Femur (tissue), 1 donor: ENCODE measurements at places on chromosomes 2 and 18.

DNA sequence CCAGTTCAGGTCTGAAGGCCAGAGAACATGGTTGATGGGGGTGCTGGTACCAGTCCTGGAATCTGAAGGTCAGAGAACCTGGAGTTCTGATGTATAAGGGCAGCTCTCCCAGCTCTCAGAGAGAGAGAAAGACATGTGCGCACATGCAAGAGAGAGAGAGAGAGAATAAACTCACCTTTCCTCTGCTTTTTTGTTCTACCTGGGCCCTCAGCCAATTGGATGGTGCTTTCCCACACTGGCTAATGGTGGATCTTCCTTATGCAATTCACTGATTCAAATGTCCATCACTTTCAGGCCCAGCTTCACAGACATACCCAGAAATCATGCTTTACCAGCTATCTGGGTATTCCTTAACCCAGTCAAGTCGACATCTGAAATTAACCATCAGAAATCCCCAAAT lies 377.7 kb upstream of the MEX3C start:
- no peak for DNase-seq

- DNase-seq, result no peak
Measured at GRCh38 chr2:16775899-16776231, 110.2 kb upstream of the CYRIA start.

- DNase-seq, result no peak
Measured at GRCh38 chr2:221671515-221671914, 99.4 kb upstream of the EPHA4 start.

DNA sequence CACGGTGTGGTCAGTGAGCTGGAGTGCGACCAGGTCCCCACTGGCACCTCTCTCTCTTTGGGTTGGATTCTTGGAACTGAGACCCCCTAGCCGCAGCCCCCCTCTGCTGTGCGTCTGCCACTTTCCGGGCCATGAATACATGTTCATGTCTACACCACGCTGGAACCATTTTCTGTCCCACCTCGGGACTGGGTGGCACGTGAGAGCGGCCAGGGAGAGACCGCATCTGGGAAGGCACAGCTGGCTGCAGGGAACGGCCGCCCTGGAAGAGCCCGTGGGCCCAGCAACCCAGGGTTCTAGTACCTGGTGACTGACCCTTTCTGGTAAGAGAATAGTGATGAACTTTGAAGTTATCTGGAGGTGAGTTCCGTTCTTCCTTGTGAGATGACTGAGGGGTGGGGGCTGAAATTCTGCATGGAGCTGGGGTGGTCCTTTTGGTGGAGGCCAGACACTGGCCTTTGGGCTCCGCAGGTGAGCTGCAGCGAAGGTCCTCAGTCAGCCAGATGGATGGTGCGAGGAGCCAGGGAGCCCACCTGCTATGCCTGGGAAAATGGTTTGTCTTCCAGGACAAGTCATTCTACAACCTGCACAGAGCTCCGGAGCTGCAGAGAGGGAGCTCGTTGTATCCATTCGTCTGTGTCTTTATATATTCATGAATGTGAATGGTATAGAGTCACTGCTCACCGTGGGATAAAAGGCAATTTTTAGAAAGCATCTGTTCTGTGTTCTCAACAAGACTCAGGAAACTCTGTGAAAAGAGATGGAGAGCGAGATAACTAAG lies 223.5 kb downstream of the NDUFA10 start:
- DNase-seq, result no peak

GRCh38 chr18:79380816-79381806 lies 14.6 kb upstream of the NFATC1 start:
- DNase-seq, result peak; percentile 82

DNA sequence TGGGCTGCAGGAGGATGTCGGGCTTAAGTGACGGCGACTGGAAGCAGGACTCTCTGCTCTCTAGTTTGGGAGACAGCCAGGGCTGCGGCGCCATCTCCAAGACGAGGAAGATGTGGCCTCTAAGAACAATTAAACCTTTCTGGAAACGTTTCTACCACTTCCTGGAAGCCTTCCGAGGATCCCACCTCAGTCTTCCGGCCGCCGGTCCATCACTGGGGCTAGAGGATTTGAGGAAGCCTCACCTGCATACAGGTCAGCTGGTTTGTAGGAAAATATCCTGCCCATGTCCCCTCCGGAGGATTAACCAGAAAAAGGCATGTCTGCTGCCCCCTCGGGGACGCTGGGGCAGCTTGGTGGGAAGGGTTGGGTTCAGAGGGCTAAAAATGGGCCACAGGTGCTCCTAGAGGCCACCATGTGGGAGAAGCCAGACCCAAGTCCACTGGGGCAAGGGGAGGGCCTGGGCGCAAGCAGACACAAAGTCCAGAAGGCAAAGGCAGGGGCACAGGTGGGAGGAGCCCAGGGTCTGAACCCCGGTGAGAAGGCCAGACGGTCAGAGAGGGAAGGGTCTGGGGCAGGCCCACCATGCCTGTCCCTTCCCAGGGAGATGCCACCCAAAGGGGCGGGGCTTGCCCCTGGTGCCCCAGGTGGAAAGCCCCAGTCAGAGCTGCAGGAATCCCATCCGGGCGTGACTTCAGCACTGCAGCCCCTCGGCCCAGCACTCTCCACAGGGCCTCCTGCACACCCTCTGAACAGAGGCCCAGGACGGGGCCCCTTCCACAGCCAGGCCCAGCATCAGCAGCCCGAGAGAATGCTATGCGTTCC lies 82.2 kb upstream of the ID2 start:
- no peak for DNase-seq

GRCh38 chr2:18209934-18210639 lies 331.6 kb downstream of the KCNS3 start:
- no peak for DNase-seq

DNA sequence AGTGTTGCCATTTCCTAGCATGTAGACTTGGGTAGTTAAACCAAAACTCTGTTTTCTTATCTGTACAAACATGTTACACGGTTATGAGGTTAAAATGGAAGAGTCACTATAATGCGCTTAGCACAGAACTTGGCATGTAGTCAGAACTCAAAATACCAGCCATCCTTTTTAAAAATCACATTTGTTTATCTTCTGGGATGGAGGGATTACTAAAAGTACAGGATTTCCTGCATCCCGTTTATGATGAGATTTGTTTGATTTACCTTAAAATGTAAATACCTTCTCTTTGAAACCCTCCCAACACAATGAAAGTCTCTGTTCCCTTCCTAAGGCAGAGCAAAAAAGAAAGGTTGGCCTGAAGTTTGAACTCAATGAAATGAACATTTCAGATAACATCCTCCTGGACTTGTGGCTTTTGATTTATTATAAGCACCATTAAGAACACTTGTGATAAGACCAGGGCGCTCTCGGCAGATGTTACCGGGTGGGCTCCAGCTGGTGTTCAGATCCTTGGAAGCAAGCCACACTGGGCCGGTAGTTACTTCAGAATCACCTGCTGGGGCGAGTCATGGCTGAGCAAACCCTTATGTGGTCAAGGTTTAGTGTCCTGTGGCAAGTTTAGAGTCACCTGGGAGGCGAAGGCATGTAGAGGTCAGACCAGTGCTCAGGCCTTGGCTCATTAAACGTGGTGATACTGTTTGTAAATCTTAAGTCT lies 105.7 kb downstream of the MGAT5 start:
- no peak for DNase-seq

DNA sequence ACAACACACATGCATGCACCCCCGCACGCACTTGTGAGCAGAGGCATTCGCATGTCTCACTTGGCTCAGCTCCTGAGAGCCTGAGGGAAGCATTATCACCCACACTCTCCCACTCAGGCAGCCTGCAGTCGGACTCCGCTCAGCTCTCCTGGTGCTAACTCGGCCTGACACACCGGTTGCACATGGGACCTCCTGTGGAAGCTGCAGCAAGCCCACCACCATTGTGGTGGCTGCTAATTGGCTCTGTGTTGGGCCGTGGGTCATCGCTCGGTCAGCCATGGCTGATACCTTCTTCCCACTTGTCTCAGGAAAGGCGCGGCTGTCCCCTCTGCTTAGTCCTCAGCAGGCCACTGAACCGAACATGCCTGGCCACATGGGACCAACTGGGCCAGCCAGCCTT lies 13.7 kb upstream of the TEX261 start:
- no peak for DNase-seq

DNA sequence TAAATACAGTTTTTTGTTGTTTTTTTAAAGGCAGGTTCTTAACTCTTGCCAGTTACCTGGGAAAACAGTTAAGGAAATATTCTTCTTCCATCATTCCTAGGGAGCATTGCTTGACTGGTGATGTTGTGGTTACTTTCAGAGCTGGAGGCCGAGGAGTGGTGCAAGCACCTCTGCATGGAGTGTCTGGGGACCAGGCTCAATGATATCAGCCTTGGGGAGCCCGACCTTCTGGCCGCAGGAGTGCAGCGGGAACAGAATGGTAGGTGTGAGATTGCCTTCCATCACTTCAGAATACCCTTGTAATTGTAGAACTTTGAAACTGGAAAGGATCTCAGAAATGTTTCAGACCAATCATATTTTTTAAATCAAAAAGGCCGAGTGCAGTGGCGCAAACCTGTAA lies 270.1 kb downstream of the CD226 start:
- DNase-seq, result no peak

GRCh38 chr2:178886006-178886405 lies 78.8 kb upstream of the TTN start:
- DNase-seq, result no peak

- DNase-seq, result no peak
Measured at GRCh38 chr18:47858607-47859006, 71.9 kb downstream of the SMAD2 start.

DNA sequence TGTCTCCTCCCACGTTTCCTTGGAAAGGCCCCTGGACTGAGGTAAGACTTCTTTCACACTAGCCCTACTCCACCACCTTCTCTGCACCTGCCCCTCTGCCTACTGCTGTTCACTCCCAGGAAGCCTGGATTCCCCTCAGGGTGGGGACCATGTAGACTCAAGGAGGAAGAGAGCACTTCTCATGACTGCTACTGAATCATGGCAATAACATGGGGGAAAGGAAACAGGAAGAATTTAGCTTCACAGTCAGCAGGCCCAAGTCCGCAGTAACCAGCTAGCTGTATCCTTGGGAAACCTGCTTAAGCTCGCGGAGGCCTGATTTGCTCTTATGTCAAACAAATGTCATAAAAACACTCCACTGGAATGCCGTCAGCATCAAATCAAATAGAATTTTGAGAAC lies 126.2 kb upstream of the CAPN13 start:
- DNase-seq, result no peak

DNA sequence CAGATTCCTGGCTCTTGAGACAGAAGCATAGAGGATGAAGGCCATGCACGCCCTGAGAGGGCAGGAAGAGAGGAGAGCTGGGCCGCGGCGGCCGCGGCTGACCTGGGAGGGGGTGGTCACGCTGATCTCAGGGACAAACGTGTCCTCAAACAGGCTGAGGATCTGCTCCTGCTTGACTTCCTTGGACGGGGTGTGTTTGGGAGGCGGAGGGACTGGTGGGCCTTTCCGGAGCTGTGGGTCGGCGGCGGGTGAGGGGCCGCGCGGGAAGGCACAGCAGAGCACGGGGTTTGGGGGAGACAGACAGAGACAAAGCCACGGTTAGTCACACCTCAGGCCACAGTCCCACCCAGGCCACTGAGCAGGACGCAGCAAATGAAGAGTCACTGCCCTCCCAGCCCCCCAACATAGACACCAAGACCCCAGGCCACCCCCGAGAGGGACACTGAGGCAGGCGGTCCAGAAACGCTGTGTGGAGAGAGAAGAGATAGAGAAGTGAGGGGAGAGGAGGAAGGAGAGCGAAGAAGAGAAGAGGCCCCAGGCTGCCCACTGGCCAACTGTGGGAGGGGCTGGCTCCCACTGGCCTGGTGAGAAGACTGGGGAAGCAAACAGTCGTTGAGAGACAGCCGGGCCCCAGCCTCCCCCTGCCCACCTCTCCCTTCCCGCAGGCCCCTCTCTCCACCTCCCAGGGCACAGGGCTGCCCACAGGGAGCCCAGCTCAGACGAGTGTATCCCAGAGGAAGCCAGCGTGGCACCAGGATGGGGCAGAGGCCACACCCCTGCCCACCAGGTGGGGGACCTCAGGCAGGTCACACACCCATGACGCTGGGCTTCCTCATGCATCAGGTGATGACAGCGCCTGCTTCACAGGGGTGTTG lies 49.3 kb downstream of the BIN1 start:
- no peak for DNase-seq

DNA sequence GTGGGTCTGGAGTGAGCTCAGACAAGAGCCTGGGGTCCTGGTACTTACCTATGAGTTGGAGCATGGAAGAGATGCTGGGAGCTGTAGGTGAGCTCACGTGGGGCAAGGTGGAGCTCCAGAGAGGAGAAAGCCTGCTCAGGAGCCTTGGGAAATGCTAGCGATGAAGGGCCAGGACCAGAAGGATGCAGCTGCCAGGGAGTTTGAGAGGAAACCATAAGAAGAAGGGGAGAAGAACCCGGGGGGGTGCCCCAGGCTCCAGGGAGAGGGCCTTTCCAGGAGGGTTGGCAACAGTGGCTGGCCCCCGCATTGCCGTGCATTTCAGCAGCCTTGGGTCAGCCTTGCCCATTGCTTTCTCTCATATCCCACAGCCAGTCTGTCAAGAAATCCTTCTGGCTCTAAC lies 268.7 kb downstream of the GLI2 start:
- DNase-seq, result no peak

DNA sequence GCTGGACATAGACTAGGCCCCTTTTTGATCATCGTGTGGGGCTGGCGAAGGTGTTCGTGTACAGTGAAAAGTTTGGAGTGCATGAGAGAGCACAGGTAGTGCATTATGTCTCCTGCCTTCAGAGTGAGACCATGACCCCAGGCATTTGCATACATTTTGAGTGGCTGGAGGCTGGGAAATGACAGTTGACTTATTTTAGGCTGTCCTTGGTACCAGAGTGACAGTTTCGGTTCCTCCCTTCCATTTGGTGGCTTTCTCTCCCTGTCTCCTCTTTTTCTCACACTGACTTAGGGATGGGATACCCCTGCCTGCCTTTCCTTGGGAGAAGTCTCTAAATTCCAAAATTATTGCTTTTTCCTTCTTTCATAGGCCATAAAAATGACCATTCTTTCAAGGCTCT lies 20.1 kb downstream of the SERPINB12 start:
- no peak for DNase-seq

GRCh38 chr2:36717603-36718266 lies 21.2 kb downstream of the VIT start:
- DNase-seq, result no peak

DNA sequence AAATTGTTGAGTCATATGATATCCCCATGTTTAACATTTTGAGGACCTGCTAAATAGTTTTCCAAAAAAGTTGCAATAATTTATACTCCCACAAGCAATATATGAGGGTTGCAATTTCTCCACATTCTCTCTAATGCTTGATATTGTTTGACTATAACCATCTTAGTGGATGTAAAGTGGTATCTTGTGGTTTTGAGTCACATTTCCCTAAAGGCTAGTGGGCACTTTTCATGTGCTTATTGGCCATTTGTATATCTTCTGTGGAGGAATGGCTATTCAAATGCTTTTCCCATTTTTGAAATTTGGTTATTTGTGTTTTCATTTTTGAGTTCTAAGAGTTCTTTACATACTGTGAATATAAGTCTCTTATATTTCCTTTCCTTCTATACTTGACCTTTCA lies 82.7 kb downstream of the SCG2 start:
- DNase-seq, result no peak

DNA sequence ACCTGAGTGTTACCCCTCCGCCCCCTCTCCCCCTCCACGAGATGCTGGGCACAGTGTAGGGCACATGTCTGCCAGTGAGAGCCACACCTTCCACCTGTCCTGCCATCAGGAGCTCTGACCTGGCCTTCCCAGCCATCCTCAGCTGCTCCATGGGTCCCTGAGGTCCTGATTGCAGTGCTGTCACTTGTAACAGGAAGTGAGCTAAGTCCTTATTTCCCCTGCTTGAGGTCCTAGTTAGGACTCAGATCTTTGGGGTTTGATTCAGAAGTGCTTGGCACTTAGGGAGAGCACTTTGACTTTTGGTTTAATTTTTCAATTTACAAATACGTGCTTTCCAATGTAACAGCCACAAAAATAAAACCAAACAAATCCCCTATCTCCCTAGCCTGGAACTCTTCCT lies 125.5 kb downstream of the WDSUB1 start:
- DNase-seq, result no peak

- no peak for DNase-seq
Measured at GRCh38 chr2:37427241-37427640, 82.8 kb downstream of the QPCT start.
